ENCODE measurements at places on chromosomes 16 and 17.
A peak's percentile ranks its signal among the peaks of the same experiment; 100 is the strongest.

DNA sequence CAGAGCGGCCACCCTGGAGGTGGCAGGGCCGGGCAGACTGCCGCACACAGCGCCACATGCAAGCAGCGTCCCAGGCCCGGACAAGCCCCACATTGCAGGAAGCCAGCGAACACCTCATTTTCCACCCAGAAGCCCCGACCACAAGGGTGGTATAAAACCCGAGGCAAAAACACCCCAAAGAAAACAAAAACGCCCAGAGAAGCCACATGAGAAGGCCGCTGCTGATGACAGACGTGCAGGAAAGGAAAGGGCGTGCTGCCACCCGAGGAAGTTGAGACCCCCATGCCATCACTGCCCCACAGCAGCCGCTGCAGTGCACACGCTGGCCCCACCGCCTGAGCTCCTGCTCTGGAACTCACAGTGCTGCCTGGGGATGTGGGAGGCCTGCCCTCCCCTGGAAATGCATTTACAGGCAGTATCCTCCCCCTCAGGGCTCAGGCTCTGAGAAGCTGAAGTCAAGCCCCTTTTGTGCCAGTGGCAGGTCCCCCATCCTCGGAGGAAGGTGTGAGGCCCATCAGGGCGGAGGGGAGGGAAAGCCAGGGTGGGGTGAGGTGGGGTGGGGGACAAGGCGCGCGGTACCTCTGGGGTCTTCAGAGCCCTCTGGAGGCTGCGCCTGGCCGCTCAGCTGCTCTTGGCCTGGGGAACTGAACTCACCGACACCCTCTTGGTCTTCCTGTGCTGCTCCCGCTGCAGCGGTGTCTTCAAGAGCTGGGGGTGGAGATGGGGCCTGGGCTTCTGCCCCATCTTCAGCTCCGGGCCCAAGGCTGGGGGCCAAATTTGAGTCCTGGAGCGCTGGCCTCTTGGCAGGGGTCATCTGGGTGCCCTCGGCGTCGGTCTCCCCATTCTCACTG lies 62.0 kb downstream of the IL21R start:
- no peak for DNase-seq

DNA sequence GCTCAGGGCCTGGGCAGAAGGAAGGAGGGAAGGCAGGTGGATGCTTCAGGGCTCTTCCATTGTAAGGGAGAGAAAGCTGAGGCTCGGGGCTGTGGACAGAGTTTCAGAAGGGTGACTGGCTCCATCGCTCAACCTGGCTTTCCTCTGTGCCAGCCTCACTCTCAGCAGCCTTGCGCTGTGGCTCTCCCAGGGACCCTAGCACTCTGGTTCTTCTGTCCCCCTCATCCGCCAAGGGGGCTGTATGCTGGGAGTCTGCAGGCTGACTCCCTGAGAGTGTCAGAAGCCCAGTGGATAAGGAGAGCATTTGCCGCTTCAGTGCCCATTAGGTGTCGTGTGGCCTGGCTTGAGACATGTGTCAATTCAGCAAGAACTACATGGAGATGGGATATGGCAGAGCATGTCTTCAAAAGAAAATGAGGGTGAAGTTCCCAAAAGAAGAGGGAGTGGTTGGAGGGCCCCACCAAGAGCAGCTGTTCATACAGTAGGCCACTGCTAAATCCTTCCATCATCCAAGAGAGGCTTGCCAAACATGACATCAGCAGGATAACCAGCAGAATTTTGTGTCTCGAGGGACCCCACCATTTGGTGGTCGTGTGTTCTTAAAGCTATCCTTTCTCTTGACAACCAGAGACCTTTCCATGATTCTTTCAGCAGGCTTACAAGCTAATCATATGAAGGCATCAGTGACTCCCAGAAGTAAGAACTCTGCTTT lies 148.2 kb downstream of the IRX5 start:
- DNase-seq: no peak

GRCh38 chr17:57612202-57613071 lies 132.7 kb downstream of the CCDC182 start:
- peak; percentile 98 for DNase-seq

- no peak for DNase-seq
Measured at GRCh38 chr17:337866-338265, 14.7 kb downstream of the RPH3AL start.

DNA sequence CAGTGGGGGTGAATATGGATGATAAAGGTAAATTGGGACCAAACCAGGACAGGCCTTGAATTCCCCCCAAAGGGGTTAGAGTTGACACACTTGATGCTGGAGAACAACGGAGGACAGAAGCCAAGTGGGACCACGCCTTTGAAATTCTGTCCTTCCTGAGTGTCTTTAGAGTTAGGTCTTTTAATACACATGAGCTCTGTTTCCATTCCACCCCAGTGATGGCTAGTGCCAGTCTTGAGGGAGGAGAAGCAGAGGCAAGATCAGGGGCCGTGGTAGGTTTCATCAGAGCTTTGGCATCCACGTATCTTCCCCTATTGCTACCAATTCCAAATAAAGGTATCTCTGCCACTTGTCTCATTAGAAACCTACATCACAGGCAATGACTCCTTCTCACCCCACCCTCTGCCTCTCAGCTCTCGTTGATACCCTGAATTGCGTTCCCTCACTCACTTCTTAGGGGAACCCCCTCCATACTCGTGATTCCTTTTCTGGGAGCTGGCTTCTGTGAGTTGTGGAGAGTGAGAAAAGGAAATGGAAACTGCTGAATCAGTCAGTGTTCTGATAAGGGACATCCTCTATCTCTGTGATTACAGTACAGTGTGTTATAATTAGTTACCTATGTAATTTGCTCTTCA lies 2.4 kb upstream of the CCL3L1 start:
- DNase-seq: no peak

DNA sequence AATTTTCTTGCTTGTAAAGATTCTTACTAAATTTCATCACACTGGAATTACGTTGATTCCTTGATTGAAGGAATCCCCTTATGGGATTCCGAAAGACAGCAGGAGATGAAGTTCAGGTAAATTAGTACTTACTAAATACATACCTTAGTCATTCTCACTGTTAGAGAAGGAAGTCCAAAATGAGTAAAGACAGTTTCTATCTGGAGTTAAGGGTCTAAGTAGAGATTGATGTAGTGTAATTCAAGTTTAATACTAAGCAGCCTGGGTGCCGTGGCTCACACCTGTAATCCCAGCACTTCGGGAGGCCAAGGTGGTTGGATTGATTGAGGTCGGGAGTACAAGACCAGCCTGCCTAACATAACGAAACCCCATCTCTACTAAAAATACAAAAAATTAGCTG lies 9.6 kb downstream of the DDX42 start:
- DNase-seq: no peak

DNA sequence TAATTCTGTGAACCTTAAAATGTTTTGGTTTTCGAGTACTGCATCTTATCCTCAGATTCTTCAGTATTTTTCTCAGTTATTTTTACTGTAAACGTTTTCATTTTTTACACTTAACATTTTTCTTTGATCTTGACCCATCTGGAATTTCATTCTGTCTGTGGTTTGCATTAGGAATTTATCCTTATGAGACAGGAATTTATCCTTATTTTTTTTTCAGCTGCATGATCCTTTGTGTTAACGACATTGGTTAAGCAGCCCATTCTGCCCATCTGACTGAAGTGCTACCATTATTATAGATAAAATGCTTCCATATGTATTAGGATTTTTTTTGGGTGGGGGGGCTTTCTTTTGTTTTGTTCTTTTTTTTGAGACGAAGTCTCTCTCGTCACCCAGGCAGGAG lies 41.0 kb downstream of the SNX29 start:
- DNase-seq: no peak

DNA sequence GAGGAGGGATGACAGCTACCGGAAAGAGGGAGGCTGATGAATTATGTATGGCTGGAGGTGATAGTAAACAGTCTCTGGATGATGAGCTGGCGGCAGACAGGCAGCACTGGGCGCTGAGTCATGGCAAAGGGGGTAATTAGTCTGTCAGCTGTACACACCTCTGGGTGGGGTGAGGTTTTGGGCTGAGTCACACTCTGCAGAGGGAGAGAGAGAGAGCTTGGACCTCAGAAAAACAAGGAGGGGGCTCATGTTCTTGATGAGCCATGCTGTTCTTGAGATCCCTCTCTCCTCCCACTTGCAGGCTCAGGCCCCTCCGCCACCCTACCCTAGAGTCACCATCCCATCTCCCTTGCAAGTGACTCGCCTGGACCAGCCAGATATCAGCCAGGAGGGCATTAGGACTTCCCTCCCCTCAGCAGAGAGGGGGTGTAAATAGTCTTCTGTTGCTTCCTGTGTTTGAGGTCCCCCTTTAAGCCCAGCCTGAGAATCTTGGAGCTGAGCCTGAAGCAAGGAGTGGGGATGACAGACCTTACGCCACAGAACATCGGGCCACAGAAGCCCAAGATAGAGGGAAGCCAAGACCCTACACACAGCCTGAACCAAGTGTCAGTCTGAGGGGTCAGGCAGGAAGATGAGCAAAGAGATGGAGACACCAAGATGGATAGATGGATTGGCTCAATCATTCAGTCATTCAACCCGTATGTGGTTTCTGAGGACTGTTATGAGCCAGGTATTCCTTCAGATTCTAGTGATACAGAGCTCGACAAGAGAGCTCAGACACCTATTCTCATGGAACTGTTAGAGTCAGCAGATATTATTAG lies 383.2 kb upstream of the CCL2 start:
- peak; percentile 44 for DNase-seq

DNA sequence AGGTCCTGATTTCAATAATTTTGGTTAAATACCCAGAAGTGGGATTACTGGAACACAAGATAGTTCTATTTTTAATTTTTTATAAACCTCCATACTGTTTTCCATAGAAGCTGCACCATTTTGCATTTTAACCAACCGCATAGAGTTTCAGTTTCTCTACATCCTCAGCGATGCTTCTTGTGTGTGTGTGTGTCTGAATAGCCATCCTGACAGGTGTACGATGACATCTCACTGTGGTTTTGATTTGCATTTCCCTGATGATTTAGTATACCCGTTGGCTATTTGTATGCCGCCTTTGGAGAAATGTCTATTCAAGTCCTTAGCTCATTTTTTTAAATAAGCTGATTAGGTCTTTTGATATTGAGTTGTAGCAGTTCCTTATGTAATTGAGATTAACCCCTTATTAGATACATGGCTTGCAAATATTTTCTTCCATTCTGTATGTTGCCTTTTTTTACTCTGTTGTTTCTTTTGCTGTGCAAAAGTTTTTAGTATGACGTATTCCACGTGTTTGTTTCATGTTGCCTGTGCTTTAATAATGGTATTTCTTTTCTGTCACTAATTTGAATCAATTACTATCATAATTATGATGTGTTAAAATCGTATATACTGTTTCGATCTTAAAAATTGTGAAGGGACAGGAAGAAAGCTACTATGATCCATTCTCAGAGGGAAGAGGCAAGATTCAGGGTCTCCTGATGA lies 227.2 kb upstream of the MON1B start:
- DNase-seq: peak; percentile 90

DNA sequence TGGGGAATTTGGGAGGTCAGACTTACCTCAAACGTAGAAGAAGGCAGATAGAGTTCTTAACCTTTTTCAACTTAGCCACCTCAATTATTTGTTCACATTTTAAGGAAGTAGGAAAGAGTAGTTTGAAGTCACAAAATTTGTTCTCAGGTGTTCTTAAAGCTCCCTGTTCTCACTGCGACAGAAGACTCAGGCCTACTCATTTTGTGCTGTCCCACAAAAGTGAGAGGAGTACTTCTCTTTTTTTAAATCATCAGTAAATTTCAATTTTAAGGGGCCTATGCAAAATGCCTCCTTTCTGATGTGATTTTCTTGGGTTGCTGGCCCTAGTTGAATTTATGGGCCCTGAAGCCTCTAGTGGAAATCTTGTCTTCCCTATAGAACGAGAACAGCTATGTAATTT lies 133.4 kb downstream of the MAP2K6 start:
- DNase-seq: no peak
